ENCODE measurements at places on chromosomes 12 and 14.

GRCh38 chr14:82549306-82549990, 1015.8 kb upstream of the SEL1L start:
- no peak for DNase-seq

GRCh38 chr12:95942101-95942523, 302 bp downstream of the CCDC38 start:
- DNase-seq, result no peak

- no peak for DNase-seq
Observed at GRCh38 chr12:71840231-71840847, 780 bp downstream of the TBC1D15 start.

GRCh38 chr14:76516884-76517283, 140.9 kb downstream of the ESRRB start:
- DNase-seq, result no peak

DNA sequence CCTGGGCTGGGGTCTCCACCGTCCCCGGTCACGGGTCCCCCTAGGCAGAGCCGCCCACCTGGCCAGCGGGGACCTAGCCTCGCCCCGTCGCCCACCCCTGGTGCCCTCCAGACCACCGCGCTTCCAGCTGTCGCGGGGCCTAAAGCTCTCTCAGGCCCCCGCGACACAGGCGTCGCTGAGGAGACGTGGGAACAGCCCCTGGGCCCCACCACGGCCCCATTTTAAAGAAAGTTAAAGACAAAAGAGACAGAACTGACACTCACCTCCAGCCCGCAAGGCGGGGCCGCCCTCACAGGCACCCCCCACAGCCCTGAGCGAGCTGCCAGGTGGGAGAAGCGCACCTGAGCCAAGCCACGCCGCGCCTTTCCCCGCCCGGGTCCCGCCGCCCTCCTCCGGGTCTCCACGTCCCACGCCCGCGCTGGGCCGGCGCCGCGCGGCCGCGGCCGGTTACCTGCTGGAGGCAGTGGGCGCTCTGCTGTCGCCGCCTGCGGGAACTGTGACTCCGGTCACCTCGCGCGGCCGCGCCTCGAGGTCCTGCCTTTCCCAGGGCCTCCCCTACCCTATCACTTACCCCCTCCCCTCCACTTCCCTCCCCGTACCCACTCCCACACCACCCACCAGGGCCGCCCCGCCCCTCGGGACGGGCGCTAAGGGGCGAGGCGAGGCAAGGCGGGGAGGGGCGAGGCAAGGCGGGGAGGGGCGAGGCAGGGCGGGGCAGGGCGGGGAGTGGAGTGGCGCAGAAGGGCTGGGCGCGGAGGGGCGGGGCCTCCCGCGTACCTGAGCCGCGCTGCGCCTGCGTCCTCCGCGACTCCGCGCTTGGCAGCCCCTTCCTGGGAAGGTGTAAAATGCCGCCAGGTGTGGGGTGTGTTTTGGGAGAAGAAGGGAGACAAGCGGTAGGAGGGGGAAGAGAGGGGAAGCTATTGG, 31.2 kb downstream of the TC2N start:
- DNase-seq, result no peak

DNA sequence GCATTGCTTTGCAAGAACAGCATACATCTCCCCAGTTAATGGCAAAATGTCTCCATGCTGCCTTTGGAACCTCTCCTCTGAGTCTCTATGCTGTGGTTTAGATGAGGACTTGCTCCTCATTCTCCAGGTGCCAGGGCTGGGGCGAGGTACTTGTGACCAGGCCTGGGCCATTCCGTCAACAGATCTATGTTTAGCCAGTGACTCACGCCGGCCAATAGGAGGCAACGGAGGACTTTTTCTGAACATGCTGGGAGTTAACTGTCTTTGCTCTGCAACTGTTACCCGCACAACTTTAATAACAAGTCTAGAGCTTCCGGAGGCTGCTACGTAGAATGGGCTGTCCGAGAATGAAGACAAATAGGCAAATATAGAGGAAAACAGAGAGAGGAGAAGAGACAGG, 214.2 kb downstream of the GLT1D1 start:
- no peak for DNase-seq

GRCh38 chr12:53131844-53132243, 28.6 kb downstream of the SOAT2 start:
- DNase-seq, result no peak

DNA sequence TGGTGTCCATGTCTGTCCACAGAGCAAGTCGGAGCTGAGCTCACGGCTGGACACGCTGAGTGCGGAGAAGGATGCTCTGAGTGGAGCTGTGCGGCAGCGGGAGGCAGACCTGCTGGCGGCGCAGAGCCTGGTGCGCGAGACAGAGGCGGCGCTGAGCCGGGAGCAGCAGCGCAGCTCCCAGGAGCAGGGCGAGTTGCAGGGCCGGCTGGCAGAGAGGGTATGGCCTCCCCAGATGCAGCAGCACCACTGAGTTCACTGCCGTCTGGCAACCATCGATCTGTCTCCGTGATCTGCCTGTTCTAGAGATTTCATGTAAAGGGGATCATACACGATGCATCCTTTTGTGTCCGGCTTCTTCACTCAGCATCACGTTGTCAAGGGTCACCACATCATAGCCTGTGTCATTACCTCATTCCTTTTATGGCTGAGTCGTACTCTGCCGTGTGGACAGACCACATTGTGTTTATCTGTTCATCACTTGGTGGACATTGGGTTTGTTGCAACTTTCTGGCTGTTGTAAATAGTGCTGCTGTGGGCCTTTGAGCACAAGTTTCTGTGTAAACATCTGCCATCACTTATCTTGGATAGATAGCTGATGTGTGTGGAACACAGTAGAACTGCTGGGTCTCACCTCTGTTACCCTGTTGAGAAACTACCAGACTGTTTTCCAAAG, 21.9 kb downstream of the HIP1R start:
- DNase-seq, result no peak

Data from SIG-M5 (cell line).